ENCODE measurements at places on chromosomes 13 and 19.

GRCh38 chr13:45928176-45928575, 76.6 kb upstream of the SIAH3 start:
- DNase-seq: no peak

DNA sequence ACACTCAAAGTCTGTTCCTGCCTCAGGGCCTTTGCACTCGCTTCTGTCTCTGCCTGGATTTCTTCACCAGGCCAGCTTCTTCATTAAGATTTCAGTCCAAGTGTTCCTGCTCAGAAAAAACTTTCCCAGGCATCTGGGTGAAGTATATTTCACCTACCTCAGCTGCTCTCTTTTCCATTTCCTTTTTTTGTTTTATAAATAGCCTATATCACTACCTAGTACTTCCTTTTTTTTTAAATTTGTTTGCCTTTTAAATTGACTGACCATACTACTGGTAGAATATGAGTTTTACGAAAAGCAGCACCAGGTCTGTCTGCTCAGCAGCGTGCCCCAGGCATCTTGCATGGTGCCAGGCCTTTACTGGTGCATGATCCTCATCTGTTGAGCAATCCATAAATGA, 1064.4 kb downstream of the UQCRFS1 start:
- DNase-seq: no peak

- no peak for DNase-seq
Measured at GRCh38 chr13:101291206-101291605, 125.1 kb downstream of the NALCN start.

- DNase-seq: no peak
Measured at GRCh38 chr13:48571126-48571913, 38.4 kb upstream of the RCBTB2 start.

- no peak for DNase-seq
Measured at GRCh38 chr19:15584095-15584494, 30.9 kb upstream of the CYP4F8 start.

DNA sequence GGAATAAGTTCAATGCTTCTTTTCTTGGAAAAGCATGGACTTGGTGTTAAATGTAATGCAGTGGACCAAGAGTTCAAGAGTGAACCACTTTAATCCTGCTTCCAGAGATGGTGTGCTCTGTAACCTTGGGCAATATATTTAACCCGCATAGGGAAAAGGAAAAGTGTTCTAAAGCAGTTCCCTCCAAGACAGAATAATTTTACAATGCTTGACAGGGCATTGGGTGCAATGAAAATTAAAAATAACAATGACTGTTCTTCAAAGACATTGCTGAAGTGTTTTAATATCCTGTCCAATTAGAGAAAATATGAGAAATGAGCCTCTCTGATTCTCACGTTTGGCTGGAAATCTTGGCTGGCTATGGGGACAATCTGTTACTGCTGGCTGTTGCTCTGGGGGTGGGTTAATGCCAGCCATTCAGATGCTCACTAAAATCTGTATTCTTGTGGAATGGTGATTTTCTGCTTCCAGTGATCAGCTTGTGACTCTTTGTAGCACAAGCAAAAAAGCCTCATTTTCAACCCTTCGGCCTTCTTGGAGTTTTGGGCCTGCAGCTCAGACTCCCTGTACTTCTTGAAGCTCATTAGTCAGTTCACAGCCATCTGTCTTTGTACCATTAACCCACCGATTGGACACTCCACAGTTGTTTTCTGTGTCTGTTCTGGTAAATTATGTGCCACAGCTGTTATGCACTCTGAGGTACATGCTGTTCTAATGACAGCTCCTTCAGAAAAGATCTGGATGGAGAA, 310.6 kb downstream of the LMO7 start:
- DNase-seq: no peak

DNA sequence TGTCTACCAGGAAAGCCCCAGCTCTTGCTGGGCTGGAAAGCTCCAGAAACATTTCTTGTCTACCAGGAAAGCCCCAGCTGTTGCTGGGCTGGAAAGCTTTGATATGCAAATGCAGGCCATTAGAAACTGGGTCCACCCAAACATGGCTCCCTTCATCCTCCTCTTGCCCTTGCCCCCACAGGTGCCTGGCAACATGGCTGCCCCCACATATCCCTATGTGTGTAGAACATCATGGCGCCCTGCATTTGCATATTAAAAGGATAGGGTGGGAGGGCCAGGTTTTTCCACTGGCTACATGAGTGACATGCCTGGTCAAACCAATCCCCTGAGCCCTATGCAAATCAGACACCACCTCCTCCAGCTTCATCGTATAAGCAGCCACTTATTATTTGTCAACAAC, 455.4 kb upstream of the ARGLU1 start:
- DNase-seq: no peak

Data from activated CD8-positive, alpha-beta memory T cell treated with anti-CD3 and anti-CD28 coated beads for 48 hours (primary cell).